ENCODE measurements at places on chromosomes 11 and 22. TPM values are rescaled to one million over a fixed set of nuclear protein-coding genes. Genes with fewer than 3 reads are reported as not detected.

F2 gene
- 2.2 TPM for total RNA-seq

PDGFD gene
- 6.1 TPM for total RNA-seq

PDE3B gene
- total RNA-seq: 1.8 TPM

MISFA gene
- 1.4 TPM for total RNA-seq

MYEOV gene
- 124 TPM for total RNA-seq

HMOX1 gene
- 483 TPM for total RNA-seq
